Stimulated activated CD4-positive, alpha-beta T cell treated with anti-CD3 and anti-CD28 coated beads, Interleukin-15, amount 100 ng/mL, for 48 hours (primary cell): ENCODE measurements at places on chromosomes 7 and 10.
A peak's percentile ranks its signal among the peaks of the same experiment; 100 is the strongest.

- no peak for DNase-seq
Measured at GRCh38 chr10:124728830-124729661, 15.1 kb downstream of the FAM53B start.

- DNase-seq = no peak
Measured at GRCh38 chr7:100614308-100614861, 2.0 kb downstream of the MOSPD3 start.

- DNase-seq = no peak
Measured at GRCh38 chr7:145784809-145785780, 331.5 kb upstream of the CNTNAP2 start.

DNA sequence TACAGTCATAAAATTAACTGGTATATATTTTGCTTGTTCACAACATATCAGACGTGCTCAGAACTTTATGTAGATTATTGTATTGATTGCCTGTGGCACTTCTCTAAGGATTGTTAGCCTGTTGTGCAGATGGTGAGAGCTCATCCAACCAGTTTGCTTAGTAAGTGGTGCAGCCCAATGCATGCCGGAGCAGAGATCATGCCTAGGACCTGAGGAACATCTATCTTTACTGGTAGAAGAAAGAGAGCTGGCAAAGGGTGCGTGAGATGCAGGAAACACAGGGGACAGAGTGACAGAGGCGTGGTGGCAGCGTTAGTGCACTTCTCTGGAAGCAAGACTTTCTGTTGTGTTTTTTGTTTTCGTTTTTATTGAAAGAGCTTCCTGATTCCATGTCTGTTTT is 35.9 kb downstream of the CCM2 start:
- DNase-seq = no peak

DNA sequence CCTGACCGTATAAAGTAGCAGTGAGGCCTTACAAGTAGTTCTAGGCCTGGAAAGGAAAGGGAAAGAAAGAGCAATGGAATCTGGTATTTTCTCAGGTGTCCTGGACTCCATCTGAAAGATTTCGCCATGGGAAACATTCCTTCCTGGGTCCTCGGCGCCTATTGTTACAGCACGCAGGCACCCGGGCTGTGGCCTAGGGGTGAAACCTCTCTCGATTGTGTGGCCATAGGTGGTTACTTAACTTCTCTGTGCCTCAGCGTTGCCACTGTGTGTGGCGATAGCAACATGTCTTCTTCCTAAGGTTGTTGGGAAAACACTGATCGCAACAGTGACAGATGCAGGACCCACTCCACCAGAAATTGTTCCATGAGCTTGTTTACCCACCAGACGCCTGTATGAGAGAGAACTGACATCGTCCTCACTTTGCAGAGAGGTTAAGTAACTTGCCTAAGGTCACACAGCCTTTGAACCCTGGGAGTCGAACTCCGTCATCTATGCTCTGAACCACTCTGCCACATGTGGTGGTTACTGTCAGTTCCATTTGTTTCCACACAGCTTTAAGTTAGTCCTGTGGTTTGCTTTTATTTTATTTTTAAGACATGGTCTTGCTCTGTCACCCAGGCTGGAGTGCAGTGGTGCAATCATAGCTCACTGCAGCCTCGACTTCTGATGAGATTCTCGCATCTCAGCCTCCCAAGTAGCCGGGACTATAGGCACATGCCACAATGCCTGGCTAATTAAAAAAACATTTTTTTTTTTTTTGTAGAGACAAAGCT is 73.4 kb downstream of the LHPP start:
- no peak for DNase-seq

DNA sequence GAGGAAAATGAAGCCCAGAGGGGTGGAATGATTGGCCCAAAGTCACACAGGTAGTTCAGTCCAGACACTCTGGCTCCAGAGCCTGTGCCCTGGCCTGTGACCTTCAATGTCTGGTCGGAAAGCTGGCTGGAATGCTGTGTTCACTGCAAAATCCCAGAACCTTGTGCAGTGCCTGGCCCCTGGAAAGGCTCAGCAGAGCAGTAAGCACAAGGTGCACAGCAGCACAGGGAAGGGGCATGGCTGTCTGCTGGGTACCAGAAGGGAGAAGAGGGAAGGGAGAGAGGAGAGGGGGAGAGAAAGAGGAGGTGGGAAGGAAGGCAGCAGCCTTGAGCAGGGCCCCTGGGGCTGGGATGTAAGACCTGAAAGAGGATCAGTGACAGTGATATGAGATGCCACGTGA is 28.4 kb upstream of the C10orf71 start:
- no peak for DNase-seq

DNA sequence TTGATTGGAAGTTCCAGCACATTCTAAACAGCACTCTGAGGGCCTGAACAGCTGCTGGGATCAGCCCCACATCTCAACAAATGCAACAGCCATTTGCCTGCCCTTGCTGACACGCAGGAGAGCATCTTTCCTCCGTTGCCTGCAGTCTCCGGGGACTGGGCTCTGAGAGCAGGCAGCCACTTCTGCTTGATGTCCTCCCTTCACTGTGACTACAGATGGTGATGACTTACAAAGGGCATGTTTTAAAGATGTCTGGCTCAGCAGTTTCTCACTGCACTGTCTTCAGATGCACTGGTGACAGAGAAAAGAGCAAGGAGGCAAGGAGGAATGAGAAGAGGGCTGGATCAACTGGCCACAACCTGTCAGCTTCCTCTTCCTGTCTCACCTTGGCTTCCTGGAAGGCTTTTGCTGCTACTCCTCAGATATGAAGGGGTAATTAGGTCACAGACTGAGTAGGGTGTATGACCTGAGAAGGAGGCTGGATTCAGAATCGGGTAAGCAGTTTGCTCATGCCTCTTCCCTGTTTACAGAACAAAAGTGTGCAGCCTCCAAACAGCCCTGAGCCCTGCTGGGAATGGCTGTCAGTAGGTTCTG is 143.5 kb upstream of the GHITM start:
- DNase-seq = no peak

DNA sequence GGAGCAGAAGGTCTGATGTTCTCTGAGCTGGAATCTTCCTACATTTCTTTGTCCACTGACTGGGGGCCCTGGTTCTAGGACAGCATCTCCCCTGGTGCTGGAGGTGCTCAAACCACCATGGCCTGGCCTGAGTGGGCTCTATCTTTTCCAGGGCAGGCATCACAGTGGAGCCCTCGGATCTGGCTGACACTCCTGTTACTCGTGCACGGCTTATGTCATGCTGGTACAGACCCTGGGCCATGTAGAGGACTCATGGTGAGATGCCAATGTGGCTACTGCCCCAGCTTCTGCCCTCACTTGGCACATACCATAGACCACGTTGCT is 96.0 kb downstream of the HIPK2 start:
- no peak for DNase-seq

DNA sequence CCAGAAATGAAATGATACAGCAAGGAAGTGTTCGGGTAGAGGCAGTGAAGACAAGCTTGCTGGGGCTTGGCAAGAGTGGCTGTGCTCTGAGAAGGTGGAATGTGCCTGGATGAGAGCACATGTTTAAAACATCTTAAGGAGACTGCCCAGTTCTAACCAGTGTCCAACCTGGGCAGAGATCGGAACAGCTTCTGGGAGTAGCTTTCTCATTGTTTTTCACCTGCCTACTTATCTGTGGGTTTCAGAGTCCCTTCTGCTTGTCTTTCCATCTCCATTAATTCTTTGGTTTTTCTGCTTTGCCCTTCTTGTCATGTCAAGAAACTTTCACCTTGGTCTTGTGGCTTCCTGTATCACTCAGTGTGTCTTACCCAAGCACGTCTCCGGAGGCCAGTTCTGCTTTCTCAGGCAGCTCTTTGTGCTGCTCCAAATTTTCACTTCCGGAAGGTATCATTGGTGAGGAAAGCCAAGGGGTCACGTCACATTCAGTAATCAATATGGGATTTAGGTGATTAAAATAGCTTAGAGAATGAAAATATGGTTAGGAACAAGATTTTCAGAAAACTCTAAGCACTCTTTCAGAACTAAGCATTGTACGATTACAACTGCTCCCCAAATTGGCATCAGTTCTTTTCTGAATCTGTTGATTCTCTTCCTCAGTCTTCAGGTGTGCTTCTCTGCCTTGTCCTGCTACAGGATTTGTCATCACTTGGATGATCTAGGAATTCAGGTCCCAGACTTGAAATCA is 5.5 kb upstream of the LAMB4 start:
- DNase-seq = peak; percentile 35

GRCh38 chr10:84548869-84549268 is 220.5 kb downstream of the CCSER2 start:
- no peak for DNase-seq

DNA sequence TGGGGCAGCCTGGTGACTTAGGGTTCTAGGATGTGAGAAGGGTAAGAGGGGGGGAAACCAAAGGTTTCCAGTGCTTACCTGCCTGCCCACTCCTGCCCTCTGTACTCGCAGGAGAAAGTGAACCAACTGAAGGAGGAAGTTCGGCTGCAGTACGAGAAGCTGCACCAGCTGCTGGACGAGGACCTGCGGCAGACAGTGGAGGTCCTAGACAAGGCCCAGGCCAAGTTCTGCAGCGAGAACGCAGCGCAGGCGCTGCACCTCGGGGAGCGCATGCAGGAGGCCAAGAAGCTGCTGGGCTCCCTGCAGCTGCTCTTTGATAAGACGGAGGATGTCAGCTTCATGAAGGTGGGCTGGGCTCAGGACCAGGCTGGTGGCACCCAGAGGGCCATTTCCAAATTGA is 10.7 kb downstream of the TRIM8 start:
- DNase-seq = no peak

DNA sequence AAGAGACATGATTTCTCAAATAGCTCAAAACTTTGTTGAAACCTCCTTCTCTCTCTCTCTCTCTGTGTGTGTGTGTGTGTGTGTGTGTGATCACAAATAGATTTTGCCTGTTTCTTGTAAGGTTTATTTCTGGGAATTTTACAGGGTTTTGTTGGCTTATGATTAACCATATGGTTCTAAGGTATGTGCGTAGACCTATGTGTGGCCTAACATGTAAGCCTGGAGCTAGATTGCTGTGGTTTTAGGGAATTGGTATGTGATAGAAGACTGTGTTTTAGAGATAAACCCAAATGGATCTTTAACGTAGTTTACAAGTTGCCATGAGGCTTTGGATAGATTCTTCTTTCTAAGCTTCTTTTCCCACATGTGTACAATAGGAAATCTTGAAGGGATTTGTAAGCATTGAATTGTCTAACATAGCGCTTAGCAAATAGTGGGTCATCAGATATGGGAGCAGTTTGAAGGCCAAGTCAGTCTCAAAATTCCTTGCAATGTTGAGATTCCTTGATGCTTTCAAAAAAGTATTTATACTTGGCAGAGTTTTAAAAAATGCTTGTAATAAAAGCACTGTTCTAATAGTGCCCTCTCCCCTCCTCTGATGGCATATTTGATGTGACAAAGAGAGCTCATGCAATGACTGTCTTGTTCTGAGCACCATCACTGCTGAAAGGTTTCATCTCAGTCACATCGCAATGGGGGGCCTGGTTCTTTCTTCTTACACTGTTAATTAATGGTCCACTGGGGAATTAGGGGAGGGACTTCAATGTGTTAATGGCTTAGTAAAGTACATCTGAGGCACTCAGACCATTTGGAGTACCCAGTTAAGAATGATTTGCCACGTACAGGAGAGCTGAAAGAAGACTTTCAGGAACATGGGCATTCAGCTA is 118.2 kb downstream of the SNX10 start:
- DNase-seq = no peak

GRCh38 chr7:144404946-144405345 is 1.5 kb upstream of the NOBOX start:
- DNase-seq = no peak

GRCh38 chr10:13453896-13454295 is 74.9 kb downstream of the BEND7 start:
- DNase-seq = peak; percentile 16

GRCh38 chr7:757741-758163 is 30.7 kb upstream of the PRKAR1B start:
- DNase-seq = no peak

DNA sequence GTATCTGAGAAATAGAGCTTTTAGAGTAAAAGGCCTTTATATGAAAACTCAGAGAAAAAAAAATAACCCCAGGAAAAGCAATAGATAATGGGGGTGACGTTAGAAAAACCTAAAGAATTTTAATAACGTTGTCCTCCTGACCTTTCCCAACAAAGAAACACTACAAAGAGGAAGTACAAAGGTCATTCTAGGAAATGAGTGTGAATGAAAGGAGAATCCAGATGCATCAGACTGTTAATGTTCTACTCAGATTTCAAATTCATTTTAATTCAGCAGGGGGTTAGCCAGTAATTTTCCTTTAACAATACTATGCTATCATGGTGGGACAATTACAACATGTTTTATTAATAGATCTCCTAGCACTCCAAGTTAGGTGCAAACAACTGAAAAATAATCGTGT is 73.8 kb upstream of the CDK1 start:
- no peak for DNase-seq

- no peak for DNase-seq
Measured at GRCh38 chr7:151853896-151854719, 22.8 kb downstream of the PRKAG2 start.

DNA sequence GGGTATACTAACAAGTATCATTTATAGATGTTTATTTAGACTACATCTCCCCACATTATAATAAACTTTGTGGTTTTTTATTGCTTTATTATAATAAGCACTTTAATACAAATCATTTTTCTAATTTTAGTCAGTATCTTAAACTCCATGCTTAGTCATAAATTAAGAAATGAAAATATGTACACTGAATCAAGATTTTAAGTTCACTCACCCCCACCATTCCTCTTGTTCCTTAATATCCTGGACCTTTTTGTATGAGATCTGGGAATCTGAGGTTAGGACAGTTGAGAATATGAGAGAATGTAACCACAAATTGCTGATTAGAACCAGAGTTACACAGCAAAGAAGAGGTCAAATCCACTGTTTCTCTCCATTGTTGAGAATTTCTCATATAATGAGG is 93.6 kb upstream of the WNT16 start:
- no peak for DNase-seq

- DNase-seq = no peak
Measured at GRCh38 chr7:102890292-102890970, 22.4 kb upstream of the LRRC17 start.
